NCI-H1092 treated with DMSO at 0.1 percent for 48 hours (cell line): ENCODE measurements at places on chromosomes 12 and 14.

GRCh38 chr12:113067987-113068935 is 11.7 kb downstream of the DTX1 start:
- DNase-seq = no peak

DNA sequence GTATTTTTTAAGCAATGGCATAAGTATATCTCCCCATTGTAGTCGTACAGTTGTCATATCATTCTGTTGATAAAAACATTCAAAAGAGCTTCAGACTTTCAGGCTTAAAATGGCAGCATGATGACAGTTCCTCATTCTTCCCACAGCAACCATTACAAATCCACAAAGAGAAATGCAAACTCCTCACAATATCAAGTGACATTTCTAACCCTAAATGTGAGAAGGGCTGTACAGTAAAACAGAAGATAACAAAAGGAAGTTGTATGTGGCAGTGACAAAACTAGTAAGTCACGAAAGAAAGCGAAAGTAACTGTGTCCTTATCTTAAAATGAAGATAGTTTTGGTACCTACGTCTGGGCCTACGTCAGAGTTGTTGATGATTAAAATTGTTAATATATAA is 46.7 kb downstream of the GXYLT1 start:
- no peak for DNase-seq

DNA sequence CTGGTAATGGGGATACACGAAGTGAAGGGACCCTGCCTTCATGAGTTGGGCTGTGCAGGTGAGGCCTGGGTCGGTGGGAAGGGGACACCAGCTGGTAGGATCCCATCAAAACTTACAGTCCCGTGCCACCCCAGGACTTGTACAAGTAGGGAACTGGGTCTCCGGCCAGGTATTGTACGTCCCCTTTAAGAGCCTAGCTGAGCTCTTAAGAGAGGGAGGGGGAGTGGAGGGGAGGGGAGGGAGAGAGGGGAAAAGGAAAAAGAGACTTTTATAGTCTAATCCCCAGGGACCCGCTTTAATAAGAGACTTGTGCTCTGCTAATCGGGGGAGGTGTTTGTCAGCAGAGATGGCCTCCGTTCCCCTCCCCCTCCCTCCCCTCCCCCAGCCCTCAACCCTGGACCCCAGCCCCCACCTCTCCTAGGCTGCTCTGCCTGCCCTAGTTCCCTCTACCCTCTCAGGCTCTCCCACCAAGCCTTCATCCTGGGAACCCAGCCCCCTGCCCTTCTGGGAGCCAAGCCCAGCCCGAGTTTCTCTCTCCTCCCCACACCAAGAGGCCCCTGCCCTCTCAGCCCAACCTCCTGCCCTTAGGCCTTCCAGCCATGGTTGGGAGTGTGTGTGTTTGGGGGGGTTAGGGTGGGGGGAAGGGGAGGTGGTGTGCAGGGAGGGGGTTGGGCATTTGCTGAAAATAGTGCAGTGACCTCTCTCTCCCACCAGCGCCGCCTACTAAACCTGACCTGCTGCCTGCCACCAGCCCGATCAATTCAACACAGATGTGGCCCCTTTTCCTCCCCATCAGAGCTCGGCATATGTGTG is 2.6 kb downstream of the GDF11 start:
- peak; percentile 40 for DNase-seq

- DNase-seq = no peak
Observed at GRCh38 chr12:71135812-71136176, 22.0 kb downstream of the TSPAN8 start.

- DNase-seq = peak; percentile 7
Observed at GRCh38 chr12:115160271-115161128, 476.5 kb upstream of the TBX3 start.

DNA sequence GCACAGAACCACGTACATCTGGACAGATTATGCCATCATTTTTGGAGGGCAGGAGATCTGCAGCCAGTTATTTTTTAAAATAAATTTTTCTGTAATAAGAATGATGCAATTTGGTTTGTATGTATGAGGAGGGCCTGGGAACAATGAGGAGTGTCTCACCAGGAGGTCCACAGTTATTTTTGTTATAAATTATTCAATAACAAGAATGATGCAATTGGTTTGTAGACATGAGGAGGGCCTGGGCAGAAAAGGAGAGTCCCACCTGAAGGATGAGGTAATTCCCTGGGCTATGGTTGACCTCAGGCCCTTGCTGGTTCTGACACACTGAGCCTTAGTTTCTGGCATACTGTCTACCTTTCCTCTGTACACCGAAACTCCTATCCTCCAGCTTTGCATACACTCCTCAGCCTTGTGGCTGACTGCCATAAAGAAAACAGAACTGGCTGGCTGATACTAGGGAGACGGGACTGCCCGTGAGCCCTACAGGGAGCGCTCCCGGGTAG is 9.0 kb upstream of the DCD start:
- DNase-seq = no peak

DNA sequence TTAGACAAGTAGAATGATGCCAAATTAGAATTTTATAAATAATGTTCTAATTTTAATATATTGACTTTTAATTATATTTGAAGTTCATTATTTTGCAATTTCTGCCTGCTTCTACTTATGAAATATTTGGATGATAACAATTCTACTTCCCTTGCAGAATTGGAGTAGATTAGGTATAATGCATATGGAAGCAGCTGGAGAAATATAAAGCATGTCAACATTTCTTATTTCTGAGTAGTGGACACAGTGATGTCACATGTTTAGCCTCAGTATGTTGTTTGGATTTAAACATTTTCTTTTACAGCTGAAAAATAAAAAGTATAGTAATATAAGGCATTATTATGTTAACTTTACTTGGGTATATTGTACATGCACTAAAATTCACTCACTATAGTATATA is 344.2 kb upstream of the E2F7 start:
- DNase-seq = no peak

DNA sequence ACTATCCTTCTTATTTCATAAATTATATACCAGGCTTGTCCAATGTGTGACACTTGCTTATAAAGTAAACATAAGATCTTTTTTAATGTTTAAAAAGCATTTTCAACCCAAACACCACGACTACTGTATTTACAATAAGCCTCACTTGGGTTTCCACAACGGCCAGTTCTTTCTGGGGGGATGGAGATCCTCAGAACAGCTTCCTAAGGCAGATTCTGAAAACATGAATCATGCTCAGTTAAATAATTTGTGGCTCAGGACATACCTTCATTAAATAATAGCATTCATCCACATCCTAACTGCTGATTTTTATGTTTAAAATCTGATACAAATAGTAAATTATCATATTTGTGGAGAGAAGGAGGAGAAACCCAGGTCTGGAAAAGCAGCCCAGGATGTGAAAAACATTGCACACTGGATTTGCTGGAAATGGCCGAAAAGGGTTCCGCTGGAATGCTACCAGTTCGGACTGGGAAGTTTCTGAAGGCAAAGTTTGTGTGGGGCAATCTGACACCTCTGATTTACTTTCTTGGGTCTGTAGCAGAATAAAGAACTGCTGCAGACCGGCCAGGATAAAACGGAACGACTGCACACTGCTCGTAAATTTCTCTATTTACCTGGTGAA is 597 bp downstream of the GLT8D2 start:
- no peak for DNase-seq

- DNase-seq = peak; percentile 2
Observed at GRCh38 chr12:53287741-53288216, 7.6 kb upstream of the PFDN5 start.

DNA sequence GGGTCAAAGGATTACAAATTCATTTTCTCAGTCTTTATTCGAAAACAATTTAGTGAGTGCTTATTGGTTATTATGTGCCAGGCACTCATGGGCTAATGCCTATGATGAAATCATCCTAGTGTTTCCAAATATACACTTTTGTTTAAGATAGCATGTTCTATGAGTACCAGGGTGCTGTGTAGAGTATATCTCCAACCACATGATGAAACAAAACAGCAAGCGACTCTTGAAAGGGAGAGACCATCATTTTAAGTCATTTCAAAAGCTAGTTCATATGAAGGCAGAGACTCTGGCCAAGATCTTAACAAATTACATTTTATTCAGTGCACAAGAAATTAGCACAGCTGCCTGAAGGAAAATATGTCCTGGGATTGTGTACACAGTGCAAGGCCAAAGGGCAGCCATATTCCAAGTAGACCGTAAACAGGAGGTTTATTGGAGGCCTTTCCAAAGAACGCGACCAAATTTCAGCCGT is 204.2 kb downstream of the EFCAB11 start:
- no peak for DNase-seq

GRCh38 chr14:34465069-34465859 is 3.2 kb upstream of the SPTSSA start:
- DNase-seq = no peak

DNA sequence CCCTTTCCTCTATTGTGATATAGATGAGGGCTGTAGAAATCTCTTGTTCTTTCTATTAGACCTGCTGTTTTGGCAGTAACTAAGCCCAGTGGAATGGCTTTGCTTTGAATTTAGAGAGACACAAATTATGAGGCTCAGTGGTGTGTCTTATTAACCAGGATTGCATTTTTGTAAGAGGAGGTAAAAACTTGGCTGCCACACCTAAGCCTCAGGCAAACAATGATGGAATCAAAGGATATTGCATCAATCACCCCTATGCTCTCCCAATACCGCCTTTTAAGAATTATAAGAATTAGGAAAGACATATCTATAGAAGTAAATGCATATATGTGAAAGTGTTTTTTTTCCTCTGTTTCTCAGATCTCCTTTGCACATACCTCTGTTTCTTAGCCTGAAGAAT is 63.3 kb downstream of the ACSS3 start:
- no peak for DNase-seq

DNA sequence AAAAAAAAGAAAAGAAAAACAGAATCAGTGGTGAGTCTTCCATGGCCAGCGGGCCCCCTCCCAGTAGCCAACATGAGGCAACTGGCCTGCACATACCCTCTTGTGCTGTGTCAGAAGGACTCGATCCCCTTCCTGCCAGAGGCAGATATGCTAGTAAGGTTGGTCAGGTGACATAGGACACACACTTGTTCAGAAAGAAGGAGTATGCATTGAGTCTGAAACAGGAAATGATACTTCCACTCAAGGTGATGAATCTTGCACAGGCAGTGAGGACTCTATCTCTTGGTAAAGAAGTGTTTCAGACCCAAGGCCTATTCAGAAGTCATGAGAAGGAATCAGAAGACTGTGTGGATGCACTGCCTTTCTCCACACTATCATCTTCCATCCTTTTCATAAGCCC is 269.7 kb upstream of the FAR2 start:
- no peak for DNase-seq

GRCh38 chr12:110582276-110583136 is 612 bp downstream of the PPTC7 start:
- peak; percentile 45 for DNase-seq

GRCh38 chr12:47400266-47400665 is 305.6 kb downstream of the RPAP3 start:
- no peak for DNase-seq

DNA sequence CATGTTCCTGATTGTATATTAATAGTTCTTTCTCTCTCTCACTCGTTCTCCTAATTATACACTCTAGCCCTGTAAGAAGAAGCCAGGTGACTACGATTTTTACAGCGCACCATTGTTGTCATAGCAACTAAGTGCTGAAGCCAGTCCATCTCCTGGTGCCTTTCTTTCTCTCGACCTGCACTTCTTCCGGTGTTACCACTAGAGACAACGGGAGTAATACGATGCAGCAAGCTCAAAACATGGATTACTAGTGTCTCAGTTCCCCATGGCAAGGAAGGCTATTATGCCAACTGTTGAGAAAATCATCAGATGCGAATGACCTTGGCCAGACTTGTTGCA is 40.8 kb upstream of the DCD start:
- DNase-seq = peak; percentile 85

DNA sequence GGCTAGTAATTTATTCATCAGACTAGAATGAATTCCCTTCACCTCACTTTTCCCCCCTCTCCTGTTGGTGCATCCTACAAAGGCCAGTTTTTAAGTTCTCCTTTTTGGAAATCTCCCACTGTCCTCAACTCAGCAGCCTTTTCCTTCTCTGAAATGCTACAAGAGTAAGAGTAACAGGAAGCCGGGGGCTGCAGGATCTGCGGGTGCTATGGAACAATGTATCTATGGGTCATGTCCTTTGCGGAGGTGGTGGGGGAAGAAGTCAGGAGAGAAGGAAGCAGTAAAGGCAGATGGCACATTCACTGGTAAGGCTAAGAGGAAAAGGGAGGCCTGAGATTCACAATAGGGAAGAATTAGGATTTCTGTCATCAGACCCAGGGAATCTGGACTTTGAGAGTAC is 22.2 kb upstream of the TESC start:
- no peak for DNase-seq

DNA sequence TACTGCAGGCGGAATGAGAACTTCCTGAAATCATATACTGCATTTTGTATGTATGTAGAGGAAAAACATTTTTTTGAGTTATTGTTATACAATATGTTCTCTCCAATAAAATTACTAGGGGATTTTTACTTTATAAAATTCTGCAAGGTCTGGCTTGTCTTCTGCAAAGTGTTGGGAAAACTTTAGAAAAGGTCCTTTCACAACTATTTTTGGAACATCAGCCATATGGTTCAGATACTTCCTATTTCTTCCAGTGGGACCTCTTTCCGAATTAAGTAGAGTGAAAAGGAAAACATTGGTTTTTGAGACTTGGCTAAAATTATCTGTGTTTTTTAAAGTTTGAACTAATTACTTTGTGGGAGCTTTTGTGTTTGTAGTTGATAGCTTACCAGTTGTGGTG is 52.7 kb downstream of the DAAM1 start:
- no peak for DNase-seq
